ENCODE measurements at places on chromosomes 2 and 18.
A peak's percentile ranks its signal among the peaks of the same experiment; 100 is the strongest.

DNA sequence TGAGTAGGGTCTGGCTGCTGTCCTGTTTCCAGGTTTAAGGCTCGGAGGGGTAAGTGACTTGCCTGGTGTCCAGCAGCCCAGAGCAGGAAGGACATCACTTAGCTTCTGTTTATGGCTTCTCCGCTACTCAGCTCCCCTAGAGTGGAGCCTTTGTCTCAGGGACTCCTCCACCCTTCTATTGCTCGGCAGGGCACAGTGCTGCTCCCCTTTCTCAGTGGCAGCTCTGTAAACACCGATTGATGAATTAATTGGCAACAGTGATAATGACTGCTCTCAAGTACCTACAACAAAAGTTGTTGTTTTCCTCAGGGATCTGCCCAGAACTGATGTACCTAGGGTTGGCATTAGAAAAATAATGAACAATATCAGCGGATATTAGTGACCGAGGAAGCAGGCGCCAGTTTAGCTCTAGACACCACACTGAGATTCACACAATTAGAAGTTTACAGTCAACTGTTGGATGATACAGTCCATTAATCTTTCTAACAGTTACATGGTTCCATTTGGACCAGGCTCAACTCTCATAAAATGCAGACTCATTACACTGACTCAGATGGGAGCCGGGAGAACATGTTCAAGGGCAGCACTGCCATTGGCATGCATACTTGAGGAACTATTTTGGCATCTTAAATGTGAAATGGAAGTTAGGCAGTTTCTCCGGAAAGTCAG is 265.7 kb downstream of the MTX2 start:
- DNase-seq = no peak
- H3K36me3 ChIP-seq = no peaks in the 10 kb centered on the region
- H3K4me3 ChIP-seq = no peak overlapping the region
- no peaks in the 10 kb centered on the region for H3K4me1 ChIP-seq

DNA sequence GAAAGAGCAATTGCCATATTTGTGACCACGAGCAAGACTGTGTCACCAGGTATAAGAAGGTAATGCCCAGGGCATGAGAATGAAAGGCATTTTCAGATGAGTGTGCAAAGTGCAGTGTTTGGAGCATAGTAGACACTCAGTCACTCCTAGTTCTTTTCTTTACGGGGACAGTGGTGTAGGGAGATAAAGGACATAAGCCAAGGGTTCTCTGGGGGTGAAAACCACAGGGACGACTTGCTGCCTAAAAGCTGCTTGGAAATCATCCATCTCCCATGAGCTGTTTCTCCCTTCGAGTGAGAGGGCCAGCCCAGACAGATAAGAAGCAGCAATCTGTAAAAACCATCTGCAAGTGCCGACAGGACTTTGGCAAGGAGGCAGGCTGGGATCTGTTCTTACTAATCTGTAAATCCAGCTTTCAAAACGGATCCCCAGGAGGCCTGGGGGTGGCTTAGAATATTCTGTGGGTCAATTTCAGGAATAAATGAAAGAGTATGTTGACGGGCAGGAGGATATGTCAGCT is 221.6 kb downstream of the LPIN1 start:
- H3K27me3 ChIP-seq = no peaks in the 10 kb centered on the region
- H3K4me3 ChIP-seq = no peak overlapping the region
- H3K36me3 ChIP-seq = no peaks in the 10 kb centered on the region
- no peak overlapping the region for H3K27ac ChIP-seq

DNA sequence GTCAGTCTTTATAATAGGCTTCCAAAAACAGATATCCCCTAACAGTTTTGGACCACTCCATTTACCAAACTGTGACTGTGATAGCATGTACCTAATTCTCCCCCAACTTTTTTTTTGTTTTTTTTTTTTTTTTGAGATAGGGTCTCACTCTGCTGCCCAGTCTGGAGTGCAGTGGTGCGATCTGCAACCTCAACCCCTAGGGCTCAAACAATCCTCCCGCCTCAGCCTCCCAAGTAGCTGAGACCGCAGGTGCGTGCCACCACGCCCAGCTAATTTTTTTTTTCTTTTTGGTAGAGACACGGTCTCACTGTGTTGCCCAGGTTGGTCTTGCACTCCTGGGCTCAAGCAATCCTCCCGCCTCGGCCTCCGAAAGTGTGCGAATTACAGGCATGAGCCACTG is 52.9 kb downstream of the REV1 start:
- H3K36me3 ChIP-seq = no peaks in the 10 kb centered on the region
- H3K4me3 ChIP-seq = no peak overlapping the region
- H3K4me1 ChIP-seq = no peaks in the 10 kb centered on the region
- no peak for DNase-seq
- H3K27ac ChIP-seq = no peak overlapping the region

DNA sequence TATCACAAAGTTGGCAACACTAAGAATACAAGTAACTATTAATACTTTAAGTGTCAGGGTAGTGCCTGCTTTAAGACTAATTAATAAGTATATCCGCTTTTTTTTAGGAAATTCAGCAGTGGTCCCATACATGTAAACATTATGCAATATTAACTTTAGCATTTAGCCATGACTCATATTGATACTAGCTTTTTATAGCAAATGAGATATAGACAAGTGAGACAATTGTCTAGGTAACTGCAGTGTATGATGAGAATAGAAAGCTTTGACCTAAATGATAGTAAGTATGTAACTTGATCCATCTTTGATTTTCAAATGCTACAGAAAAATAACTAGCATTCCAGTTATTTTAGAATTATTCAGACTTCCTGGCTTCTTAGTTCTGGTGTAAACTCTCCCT is 27.4 kb upstream of the VRK2 start:
- no peaks in the 10 kb centered on the region for H3K36me3 ChIP-seq
- no peak overlapping the region for H3K4me3 ChIP-seq
- H3K4me1 ChIP-seq = peaks cover 12% of the 10 kb centered on the region
- no peaks in the 10 kb centered on the region for H3K27me3 ChIP-seq
- DNase-seq = no peak
- H3K27ac ChIP-seq = no peak overlapping the region

- no peak overlapping the region for H3K4me3 ChIP-seq
- DNase-seq = no peak
- H3K27ac ChIP-seq = no peak overlapping the region
- H3K36me3 ChIP-seq = peaks cover 10% of the 10 kb centered on the region
- H3K27me3 ChIP-seq = no peaks in the 10 kb centered on the region
- no peaks in the 10 kb centered on the region for H3K4me1 ChIP-seq
Observed at GRCh38 chr2:69863298-69863697, 30.5 kb upstream of the SNRNP27 start.

DNA sequence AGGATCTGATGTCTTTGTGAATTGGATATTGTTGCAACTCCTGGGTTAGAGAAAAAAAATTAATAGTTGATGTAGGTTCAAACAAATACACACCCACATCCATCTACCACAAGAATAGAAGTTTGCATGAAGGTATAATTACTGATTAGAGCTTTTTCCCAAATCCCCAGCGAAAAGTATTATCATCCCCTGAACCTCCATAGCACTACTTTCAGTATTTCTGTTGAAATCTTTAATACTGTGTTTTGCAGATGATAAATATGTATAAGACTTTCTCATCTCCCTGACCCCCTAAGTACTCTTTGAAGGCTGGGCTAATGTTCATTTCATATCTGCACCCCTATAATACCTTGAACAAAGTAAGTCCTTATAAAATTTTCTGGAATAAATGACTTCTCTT is 6.4 kb downstream of the FN1 start:
- no peaks in the 10 kb centered on the region for H3K4me1 ChIP-seq
- H3K27ac ChIP-seq = no peak overlapping the region
- H3K27me3 ChIP-seq = peaks cover 15% of the 10 kb centered on the region
- DNase-seq = no peak
- no peak overlapping the region for H3K4me3 ChIP-seq

DNA sequence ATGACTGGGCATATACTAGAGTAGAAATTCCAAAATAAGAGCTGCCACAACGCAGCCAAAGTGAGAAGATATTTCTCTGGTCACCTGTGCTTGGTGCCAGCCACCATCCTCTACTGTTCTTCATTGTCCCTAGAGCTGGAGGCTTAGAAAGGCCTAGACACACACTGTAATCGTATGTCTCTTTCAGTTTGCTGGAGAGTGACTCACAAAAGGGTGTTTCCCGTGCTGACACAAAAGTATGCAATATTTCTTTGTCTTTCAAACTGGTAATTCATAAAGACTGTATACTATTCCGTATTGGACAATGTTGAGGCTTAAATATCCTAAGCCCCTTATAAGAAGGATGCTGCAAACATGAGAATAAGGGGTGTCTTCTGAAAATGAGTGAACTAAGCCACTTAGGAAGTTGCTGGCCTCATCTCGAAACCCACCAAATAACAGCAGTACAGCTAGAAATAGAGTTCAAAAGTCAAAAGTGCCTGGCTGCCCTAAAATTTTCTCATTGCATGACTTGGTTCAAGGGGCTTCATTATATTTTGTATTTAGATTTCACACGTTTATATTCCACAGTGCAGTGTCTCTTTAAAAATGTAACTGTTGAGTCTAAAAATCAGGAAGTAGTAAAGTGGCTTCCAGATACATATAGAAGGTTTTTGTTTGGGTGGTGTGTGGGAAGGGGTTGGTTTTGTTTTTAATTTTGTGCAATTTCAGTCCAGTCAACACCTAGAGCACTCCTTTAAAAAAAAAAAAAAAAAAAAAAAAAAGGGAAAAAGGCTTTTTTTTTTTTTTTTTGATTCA is 601.1 kb downstream of the ARHGAP15 start:
- no peaks in the 10 kb centered on the region for H3K27me3 ChIP-seq
- H3K36me3 ChIP-seq = no peaks in the 10 kb centered on the region
- H3K4me3 ChIP-seq = no peak overlapping the region
- DNase-seq = no peak

GRCh38 chr18:2882201-2882600 is 35.4 kb downstream of the EMILIN2 start:
- no peak for DNase-seq
- H3K27me3 ChIP-seq = no peaks in the 10 kb centered on the region
- peaks cover 44% of the 10 kb centered on the region for H3K4me1 ChIP-seq
- peak overlapping the region; percentile 57 for H3K27ac ChIP-seq

DNA sequence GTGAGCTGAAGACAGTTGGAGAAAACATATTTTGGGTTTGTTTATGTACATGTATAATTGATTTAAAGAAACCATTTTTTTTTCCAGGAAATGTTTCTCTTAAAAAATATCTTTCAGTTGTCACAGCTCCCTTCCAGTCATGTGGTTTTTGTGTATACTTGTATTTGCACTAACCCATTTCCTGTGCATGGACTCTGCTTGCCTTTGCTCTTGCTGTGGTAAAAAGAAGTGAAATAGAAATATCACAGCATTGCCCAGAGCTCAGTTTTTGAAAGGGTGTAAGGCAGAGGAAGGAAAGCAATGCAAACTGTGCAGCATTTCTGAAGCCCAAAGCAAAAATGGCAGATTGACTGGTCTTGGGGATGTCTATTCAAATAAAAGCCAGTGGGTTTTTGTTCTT is 10.4 kb upstream of the DOCK10 start:
- H3K27me3 ChIP-seq = no peaks in the 10 kb centered on the region
- peaks cover 68% of the 10 kb centered on the region for H3K4me1 ChIP-seq
- H3K27ac ChIP-seq = peak overlapping the region; percentile 27
- peak overlapping the region; percentile 26 for H3K4me3 ChIP-seq
- DNase-seq = peak; percentile 57

- no peaks in the 10 kb centered on the region for H3K4me1 ChIP-seq
- no peak overlapping the region for H3K4me3 ChIP-seq
- no peaks in the 10 kb centered on the region for H3K36me3 ChIP-seq
- DNase-seq = no peak
- H3K27me3 ChIP-seq = no peaks in the 10 kb centered on the region
Observed at GRCh38 chr2:208488686-208489564, 82.3 kb downstream of the PTH2R start.

DNA sequence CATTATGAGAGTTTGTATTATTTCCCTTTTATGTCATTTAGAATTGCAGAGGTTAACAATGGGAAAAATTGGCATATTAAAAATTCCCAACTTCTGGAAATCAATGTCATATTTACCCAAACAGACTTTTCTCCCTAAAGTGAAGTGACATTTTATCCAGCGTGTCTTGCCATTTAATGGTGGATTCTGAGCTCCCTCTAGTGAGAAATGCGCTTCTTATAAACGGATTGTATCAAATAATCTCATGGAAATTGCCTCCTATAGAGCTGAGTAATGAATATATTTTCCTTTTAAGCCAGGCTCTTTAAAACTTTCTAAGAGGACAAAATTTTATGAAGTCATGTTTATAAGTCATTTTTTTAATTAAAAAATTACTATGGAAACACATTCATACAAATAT is 5.7 kb upstream of the GCFC2 start:
- no peak for DNase-seq
- H3K36me3 ChIP-seq = no peaks in the 10 kb centered on the region
- H3K4me3 ChIP-seq = no peak overlapping the region
- H3K27me3 ChIP-seq = peaks cover 3% of the 10 kb centered on the region
- H3K4me1 ChIP-seq = peaks cover 2% of the 10 kb centered on the region
- no peak overlapping the region for H3K27ac ChIP-seq

DNA sequence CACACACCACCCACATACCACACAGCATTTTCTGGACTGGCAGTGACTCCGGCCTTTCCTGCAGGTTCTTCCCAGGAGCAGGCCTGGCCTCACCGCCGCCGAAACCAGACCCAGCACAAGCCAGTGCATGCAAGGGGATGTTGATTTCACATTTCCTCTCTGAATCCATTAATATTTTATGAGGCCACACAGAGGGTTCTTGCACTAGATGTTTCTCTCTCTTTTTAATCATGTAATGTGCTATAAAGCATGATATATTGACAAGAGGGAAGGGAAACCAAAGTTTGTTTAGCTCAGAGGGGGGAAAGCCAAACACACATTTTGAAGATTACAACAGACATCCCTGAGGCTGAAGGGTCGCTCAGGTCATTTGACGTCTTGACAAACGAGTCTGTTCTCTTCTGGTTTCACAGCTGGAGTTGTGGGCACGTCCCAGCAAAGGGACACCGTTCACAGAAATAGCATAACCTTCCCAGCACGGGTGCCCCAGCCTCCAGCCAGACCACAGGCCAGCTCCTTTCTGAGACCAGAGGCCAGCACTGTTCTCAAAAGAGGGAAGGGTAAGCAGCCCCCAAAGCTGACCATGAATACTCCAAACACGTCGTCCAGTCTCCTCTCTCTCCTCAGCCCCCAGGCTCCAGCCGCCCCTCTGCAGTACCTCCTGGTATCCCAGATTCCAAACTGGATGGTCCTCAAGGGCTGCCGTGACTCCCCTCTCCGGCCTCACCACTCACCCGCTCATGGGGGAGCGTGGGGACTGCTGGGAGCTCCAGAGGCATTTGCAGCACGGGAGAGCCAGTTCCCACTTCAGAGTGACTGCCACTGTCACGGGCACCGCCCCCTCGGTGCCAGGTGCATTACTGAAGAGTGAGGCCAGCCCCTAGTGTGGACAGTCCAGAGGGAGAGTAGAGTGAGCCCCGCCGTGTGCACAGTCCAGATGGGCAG is 340.3 kb upstream of the SALL3 start:
- H3K4me3 ChIP-seq = no peak overlapping the region
- no peak overlapping the region for H3K27ac ChIP-seq
- H3K27me3 ChIP-seq = no peaks in the 10 kb centered on the region
- peaks cover 9% of the 10 kb centered on the region for H3K4me1 ChIP-seq
- no peak for DNase-seq

- no peaks in the 10 kb centered on the region for H3K36me3 ChIP-seq
- no peak for DNase-seq
- no peaks in the 10 kb centered on the region for H3K4me1 ChIP-seq
- no peaks in the 10 kb centered on the region for H3K27me3 ChIP-seq
Observed at GRCh38 chr2:60029566-60029883, 523.9 kb downstream of the BCL11A start.
